ENCODE measurements at places on chromosomes 16 and 17.
A peak's percentile ranks its signal among the peaks of the same experiment; 100 is the strongest.

GRCh38 chr17:48062273-48062672, 14.1 kb downstream of the NFE2L1 start:
- DNase-seq = no peak

GRCh38 chr16:50496990-50497389, 51.2 kb upstream of the NKD1 start:
- no peak for DNase-seq

GRCh38 chr16:85777583-85778310, 21.6 kb downstream of the EMC8 start:
- DNase-seq = peak; percentile 74

- no peak for DNase-seq
Observed at GRCh38 chr16:22671301-22672076, 142.5 kb upstream of the HS3ST2 start.

DNA sequence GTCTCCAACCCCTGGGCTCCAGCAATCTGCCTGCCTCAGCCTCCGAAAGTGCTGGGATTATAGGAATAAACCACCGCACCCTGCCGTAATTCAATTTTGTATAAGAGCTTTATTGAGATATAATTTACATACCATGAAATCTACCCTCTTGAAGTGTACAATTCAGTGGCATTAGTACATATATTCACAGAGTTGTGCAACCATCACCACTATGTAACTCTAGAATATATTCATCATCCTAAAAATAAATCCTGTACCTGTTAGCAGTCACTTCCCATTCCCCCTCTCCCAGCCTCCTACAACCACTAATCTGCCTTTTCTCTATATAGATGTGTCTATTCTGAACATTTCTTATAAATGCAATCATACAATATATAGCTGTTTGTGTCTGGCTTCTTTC, 26.1 kb downstream of the TOM1L2 start:
- DNase-seq = no peak

DNA sequence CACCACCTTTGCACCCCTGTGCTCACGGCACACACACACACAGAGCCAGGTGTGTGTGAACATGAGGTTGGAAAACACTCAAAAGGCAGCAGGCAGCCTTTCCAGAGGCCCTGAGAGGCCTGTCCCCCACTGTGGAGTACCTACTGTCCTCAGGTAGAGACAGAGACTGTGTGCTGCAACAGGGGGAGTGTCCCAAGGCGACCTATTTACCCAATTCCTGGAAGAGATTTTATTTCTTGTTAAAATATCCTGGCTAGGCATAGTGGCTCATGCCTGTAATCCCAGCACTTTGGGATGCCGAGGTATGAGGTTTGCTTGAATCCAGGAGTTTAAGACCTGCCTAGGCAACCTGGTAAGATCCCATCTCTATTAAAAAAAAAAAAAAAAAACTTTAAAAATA, 108.5 kb downstream of the COPRS start:
- no peak for DNase-seq

GRCh38 chr17:18248300-18248731, 10.2 kb downstream of the FLII start:
- peak; percentile 99 for DNase-seq

DNA sequence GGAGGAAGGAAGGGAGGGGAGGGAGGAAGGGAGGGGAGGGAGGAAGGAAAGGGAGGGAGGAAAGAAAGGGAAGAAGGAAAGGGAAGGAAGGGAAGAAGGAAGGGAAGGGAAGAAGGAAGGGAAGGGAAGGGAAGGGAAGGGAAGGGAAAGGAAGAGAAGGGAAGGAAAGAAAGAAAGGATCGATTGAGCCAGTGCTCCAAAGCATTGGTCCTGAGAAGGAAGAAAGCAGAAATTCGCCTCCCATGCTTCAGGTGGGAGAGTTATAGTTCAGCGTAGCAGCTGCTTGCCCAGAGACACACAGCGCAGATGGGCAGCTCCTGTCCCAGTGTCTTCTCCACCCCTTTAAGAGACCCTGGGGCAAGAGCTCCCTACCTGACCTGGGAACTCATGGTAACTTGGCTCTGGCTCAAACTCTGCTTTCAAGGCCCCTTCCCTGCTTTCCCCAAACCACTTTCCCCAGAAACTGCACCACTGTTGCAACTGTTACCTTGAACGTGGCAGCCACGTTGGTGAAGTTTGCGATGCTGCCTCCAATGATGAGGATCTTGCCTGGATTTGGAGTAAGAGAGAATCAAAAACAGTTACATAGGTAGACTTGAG, 14.4 kb downstream of the ACLY start:
- DNase-seq = no peak

- no peak for DNase-seq
Observed at GRCh38 chr17:61393550-61393903, 6.1 kb upstream of the TBX2 start.

GRCh38 chr16:77885571-77886295, 97.4 kb downstream of the VAT1L start:
- DNase-seq = no peak

DNA sequence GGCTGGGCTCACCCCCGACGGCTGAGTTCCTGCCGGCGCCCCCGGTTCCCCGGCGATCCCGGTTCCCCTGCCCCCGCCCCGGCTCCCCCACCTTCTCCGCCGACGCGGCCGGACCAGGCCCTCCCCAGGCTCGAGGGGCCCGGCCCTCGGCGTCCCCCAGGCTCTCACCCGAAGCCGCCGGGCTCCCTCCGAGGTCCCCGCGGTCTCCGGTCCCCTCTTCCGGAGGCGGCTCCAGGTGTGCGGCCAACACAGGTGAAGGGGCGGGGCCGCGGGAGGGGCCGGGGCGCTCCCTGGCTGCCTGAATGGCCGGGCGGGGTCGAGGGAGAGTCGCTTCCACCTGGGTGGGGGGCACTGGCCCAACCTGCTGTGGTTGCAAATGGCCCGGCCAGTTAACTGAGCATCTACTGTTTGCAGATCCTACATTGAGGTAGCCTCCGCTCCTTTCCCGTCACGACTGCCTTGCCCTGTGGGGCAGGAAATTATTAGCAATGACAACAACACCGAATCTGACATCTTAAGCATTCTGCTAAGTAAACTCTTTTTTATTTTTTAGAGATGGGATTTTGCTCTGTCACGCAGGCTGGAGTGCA, at the start of gene BICDL2:
BICDL2 (minus strand) TSS at position 219 of the 590 bp plus-strand sequence. CDS start 1,448 bp downstream, outside the sequence.
- no peak for DNase-seq

DNA sequence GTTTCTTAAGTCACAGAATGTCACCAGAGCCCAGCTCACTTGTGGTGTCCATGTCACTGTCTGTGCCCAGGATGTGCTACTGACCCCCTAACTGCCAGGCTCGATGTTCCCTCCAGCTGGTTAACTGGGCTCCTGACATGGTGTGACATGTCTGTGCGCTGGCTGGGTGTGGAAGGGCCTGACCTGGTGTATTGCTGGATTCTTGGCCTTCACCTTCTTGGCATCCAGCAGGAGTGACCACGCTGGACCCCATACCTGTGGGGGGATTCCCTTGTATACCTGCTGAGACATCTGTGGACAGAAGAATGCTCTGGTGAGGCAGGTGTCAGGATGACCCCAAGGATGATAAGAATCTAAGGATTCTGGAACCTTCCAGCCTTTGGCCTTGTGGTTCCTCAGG, 1690.1 kb downstream of the TP53TG3F start:
- no peak for DNase-seq

GRCh38 chr17:77451894-77452852, 311.4 kb downstream of the SEC14L1 start:
- DNase-seq = no peak

DNA sequence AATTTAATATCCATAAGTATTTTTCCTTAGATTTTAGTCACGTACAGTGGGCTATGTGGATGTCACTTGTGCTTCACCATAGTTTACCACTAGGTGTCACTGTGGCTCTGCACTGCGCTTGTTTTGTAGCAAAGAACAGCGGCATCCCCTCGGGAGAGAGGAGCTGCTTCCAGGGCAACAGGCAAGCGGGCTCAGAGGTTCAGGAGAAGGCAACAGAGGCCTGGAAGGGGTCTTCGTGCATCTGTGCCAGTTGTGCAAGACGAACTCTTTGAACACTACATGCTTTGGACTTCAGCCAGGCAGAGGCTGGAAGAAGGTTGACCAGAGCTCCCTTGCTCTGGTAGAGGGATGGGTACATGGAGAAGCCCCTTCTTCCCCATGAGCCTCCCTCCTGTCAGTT, 20.6 kb downstream of the CYB561 start:
- DNase-seq = peak; percentile 83

GRCh38 chr16:56779906-56780305, 50.0 kb downstream of the NUP93 start:
- DNase-seq = no peak

All from H54 (cell line).